ENCODE measurements at places on chromosomes 16 and 17.

- no peak for DNase-seq
Measured at GRCh38 chr17:79050551-79050950, 24.1 kb upstream of the ENGASE start.

GRCh38 chr17:55321427-55322060, 56.8 kb downstream of the HLF start:
- DNase-seq = no peak

DNA sequence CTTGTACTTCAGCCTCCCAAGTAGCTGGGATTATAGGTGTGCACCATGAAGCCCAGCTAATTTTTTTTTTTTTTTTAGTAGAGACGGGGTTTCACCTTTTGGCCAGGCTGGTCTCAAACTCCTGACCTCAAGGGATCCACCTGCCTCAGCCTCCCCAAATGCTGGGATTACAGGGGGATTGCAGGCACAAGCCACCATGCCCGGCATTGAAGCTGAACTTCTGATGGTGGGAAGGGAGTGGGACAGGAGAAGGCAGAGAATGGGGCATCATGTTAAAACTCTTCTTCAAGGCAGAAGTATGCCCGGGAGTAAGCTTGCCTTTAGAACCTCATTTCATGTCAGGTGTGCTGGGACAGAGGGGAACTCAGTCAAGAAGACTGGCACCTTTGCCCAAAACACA, 48.6 kb upstream of the ZFHX3 start:
- no peak for DNase-seq

- no peak for DNase-seq
Measured at GRCh38 chr17:81332118-81332834, 37.2 kb upstream of the SLC38A10 start.

GRCh38 chr17:7579834-7580603, 581 bp downstream of the CD68 start:
- DNase-seq = no peak

All from activated CD8-positive, alpha-beta memory T cell treated with anti-CD3 and anti-CD28 coated beads for 48 hours (primary cell).